ENCODE measurements at places on chromosomes 5 and 9.

DNA sequence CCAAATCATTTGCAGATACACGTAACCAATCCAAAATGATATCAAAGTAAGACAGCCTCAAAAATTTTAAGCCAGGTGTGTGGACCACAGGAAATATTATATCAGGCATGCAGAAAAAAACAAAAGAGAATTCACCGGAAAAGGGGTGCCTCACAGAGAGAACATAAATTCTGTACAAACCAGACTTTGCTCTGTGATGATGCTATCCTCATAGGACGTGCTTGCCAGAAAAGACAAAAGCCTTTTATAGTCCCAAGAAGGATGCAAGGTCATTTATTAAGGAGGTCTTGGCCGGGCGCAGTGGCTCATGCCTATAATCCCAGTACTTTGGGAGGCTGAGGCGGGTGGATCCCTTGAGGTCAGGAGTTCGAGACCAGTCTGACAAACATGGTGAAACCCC lies 16.8 kb upstream of the ATP6V1G1 start:
- DNase-seq, result no peak

DNA sequence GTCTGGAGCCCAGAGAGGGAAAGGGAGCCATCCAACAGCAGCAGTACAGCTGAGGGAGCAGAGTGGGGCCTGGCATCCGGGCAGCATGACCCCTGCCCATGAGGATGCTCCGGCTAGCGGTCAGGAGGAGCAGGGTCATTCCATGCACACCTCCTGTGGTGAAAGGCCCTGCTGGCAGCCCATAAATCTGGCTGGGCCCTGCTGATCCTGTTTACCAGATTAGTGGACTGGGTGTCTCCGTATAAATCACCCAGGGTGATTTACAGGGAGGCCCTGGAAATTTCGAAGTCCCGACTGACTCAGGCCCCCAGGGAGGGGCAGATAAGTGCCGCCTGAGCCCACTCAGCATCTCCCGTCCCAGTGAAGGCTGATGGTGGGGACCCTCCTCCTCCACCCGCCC lies 117.6 kb upstream of the HAND1 start:
- no peak for DNase-seq

DNA sequence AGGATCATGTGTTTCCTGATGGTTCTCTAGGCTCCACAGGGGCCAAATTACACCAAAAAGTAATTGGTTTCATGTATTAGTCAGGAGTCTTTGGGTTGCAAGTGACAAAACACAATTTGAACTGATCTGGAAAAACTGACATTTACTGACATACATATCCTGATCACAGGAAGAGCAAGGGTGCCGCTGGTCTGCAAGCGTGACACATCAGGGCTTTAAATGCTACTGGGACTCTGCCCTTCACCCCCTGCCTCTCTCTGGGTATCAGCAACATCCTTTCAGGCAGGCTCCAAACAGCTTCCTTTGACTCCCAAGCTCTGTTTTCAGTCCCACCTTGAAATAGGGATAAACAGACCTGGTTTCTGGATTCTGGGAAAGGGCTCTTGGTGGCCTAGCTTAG lies 197.5 kb downstream of the PALM2AKAP2 start:
- no peak for DNase-seq

- no peak for DNase-seq
These were observed 353.2 kb downstream of the PRR16 start for GRCh38 chr5:120817044-120817985.

DNA sequence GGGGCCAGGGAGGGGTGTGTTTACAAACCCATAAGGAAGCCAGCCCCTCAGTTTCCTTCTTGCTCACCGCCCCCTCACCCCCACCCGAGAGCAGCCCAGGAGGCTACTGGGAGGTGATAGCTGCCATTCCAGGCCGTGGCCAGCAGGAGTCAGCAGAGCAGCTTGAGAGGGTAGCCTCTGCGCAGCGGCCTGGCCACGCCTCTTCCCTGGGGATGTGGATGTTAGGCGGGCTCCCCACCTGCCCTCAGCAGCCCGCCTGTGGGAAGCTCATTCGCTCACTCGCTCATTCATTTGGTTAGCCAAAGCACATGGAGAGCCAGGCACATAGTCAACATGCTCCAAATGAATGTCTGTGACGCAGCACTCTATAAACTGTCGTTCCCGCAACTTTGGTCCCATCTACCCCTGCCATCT lies 6.1 kb upstream of the DPM2 start:
- peak; percentile 62 for DNase-seq

- no peak for DNase-seq
These were observed 1.1 kb downstream of the SOX30 start for GRCh38 chr5:157650991-157651611.

DNA sequence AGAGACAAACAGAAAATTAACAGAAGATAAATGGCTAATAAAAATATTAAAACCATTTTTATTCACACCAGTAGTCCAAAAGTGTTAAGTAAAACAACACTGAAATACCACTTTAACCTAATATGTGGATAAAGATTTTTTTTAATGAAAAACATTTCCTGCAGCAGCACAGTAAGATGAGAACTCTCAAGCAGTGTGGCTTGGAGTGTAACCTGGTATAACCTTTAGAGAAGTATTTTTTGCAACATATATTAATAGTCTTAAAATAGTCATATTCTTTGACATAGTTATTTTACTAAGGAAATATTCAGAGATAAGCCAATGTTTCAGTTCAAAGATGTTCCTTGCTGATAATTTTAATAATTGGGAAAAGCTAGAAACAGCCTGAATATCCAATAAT lies 644.4 kb downstream of the PDE4D start:
- no peak for DNase-seq

DNA sequence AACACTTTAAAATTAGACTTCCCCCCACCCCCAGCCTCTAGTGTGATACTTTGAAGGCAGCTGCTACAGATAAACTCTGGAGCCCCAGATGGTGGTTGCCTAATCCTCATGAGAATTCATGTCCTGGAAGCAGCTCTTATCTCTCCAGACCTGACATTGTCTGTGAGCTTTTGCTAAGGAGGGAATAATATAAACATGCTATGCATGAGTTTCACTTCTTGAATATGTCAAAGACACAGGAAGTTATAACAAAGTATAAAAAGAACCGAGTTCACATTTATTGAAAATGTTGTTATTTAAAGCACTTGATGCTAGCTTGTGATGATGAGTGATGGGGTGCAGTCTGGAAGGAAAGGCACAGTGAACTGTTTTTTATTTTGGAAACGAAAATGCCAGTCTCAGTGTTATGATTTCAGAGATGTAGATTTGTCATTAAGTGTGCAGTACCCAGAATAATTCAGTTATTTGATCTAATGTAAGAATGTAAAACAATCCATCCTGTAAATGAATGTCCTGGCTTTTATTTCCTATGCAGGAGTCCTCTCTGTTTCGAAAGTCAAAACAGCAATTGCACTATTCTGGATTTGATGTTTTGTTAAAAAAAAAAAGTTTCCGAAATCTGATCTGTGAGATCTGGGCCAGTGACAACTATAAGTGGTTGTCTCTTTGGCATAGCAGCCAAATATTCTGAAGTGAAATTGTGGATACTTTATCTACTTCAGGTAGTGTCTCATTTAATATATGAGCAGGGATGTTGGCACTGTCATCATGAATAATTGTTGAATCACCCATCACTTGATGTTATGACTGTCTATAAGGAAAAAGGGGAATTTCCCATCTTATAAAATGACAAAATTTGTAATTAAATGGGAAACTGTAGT lies 77.0 kb downstream of the ZCCHC7 start:
- DNase-seq, result peak; percentile 65

GRCh38 chr5:6222899-6223298 lies 155.4 kb downstream of the MED10 start:
- no peak for DNase-seq

DNA sequence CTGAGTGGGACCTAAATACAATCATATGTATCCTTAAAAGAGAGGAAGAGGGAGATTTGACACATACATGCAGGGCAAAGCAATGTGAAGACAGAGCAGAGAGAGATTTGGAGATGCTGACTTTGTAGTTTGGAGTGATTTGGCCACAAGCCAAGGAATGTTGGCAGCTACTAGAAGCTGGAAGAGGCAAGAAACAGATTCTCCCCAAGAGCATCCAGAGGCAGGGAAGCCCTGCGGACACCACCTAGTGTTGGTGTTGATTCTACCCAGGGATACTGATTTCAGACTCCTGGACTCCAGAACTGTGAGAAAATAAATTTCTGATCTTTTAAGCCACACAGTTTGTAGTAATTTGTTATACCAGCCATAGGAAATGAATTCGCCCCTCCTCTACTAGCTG lies 64.9 kb upstream of the OSMR start:
- DNase-seq, result peak; percentile 78

DNA sequence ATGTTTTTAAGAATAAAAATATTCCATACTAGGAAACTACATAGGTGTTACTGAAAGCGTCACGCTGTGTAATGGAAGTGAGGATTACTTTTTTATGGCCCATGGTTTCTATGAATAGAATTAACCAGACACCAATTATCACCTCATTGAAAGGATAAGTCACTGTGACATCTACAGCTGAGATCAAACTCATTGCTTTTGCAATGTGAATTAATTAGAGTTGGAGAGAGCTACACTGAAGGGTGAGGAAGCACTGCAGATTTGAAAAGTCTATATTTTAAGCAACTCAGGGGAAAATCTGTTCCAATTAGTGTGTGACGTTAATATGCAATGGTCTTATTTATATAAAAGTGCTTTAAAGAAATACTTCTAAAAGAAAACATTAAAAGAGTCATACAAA lies 1300.1 kb upstream of the DMAC1 start:
- no peak for DNase-seq

- DNase-seq, result no peak
These were observed 252.5 kb downstream of the DEPDC1B start for GRCh38 chr5:60447488-60447920.

- peak; percentile 43 for DNase-seq
These were observed 175.7 kb downstream of the MELK start for GRCh38 chr9:36748322-36748899.

DNA sequence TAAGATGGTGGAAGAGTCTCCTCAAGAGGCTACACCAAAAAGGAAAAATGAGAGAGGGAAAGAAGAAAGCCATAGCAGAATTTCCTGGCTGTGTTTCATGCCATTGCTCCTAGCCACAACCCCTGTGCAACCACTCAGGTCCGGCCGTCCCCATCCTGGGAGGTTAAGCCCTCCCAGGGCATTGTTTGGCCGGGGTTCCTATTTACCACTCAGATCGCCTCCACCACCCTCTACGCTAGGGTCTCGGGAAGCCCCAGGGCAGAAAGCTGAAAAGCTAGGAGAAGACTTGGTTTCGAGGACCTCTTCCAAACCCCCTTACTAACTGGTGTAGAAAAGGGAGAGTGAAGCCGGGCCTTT lies 715 bp downstream of the RC3H2 start:
- DNase-seq, result peak; percentile 22

- no peak for DNase-seq
These were observed 48.4 kb downstream of the PPARGC1B start for GRCh38 chr5:149778303-149779123.

- no peak for DNase-seq
These were observed 115.5 kb upstream of the DMRT1 start for GRCh38 chr9:726005-726404.

DNA sequence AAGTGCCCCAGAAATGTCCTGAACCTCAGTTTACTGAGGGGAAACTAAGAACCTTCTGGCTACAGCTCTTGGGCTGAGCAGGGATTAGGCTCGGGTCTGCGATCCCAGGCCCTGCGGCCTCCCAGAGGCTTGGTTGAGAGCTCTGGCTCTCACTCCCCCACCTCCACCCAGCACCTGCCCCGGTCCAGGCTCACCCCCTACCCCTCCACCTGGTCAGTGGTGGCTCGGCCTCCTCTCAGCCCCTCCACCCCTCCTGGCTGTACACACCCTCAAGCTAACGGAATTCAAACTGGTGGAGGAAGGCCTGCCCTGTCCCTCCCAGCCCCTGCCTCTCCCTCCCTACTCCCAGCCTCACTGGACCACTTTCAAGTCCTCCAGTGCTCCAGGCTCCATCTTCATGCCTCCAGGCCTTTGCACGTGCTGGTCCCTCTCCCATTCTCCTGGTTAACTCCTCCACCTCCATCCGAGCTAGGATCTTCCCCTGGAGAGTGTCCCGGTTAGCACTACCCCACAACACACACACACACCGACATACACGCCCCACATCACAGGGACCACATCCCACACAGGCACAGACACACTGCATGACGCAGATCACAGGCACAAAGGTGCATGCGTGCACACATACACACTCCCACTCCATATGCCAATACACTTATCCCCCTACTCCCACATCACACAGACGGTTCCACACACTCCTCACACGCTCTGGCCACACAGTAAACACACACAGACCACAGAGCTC lies 130.9 kb downstream of the C9orf50 start:
- no peak for DNase-seq

- no peak for DNase-seq
These were observed 101.1 kb upstream of the NR4A3 start for GRCh38 chr9:99720455-99721050.

- peak; percentile 89 for DNase-seq
These were observed 92.3 kb downstream of the GAS1 start for GRCh38 chr9:86854898-86855523.

- DNase-seq, result no peak
These were observed 268.4 kb downstream of the ELAVL2 start for GRCh38 chr9:23557689-23558088.

- DNase-seq, result peak; percentile 72
These were observed 26.6 kb downstream of the RUSC2 start for GRCh38 chr9:35516479-35516878.

- DNase-seq, result peak; percentile 61
These were observed 188.1 kb downstream of the RFX3 start for GRCh38 chr9:3337515-3338225.

- no peak for DNase-seq
These were observed 738.2 kb downstream of the BRINP1 start for GRCh38 chr9:118630931-118631595.

DNA sequence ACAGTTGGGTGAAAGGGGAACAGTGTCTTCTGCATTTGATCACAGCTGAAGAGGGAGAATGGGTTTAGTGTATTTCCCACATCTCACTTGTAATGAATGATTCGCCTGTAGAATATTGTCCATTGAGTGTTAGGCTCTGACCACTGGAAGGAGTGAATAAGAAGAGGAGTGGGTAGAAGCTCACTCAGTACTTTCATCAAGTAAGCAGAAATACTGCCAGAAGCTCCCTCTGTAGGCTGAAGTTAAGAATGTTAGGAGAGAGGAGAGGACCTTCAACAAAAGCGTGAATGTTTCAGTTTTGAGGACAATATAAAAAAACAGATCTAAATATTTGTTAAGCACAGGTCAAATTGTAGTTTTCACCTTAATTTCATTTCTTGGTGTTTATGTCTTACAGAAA lies 27.5 kb downstream of the FSD1L start:
- peak; percentile 38 for DNase-seq
